Stimulated activated CD8-positive, alpha-beta memory T cell treated with anti-CD3 and anti-CD28 coated beads, Interleukin-4, amount 100 ng/mL, for 1 hour (primary cell): ENCODE measurements at places on chromosomes 16 and 17.

DNA sequence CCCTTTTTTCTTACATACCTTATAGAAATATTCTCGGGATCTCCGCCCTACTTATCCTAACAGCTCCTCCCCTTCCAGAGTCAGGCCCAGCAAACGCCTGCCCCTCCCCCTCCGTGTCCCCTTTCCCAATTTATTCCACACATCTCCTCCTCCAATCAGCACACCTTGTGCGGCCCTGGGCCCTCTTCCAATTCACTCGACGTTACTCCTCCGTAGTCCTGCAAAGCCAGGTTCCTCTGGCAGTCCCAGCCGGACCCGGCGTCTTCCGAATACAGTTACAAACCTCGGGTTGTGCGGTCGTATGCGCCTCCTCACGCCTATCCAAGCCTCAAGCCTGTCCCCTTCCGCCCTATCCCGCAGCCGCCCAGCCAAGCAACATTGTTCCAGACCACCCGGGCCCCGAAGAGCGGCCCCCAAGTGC lies 677 bp downstream of the CBX1 start:
- no peak for DNase-seq

DNA sequence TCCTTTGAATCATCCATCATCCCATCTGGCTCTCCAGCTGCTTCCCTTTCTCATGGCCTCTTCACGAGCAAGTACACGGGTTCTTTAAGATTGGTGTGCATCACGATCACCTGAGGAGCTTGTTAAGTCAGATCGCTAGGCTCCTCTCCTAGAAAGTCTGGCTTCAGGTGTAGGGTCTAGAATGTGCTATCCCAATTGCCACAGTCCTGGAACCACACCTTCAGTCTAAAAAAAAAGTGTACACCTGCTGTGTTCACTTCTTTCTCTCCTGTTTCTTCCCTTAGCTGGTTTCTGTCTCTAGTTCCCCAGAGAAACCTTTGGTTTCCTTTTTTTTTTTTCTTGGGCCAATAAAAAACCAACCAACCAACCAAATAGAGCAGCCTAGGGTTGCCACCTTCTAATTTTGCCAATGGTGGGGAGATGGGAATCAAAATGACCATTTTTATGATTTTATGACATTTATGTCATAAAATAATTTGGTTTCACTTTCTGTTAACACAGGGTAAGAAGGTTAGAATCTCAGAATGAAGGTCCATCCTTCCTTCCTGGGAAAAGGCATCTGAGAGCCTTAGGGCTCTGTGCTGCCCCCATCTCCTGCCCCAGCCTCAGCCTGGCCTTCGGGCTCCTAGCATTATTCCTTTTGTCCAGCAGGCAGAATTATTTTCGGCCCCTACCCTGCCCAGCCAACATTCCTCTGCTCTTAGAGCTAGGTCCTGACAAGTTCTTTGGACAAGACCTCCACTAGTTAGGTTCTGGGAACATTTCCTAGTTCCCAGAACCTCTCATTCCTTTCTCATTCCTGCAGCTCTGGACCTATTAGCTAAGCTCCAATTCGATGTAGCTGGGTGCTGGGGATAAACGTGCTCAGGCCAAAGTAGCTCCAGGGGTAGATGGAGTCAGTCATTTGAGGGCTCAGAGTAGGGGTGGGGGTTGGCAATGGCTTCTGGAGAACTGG lies 1.9 kb upstream of the GGT6 start:
- no peak for DNase-seq

DNA sequence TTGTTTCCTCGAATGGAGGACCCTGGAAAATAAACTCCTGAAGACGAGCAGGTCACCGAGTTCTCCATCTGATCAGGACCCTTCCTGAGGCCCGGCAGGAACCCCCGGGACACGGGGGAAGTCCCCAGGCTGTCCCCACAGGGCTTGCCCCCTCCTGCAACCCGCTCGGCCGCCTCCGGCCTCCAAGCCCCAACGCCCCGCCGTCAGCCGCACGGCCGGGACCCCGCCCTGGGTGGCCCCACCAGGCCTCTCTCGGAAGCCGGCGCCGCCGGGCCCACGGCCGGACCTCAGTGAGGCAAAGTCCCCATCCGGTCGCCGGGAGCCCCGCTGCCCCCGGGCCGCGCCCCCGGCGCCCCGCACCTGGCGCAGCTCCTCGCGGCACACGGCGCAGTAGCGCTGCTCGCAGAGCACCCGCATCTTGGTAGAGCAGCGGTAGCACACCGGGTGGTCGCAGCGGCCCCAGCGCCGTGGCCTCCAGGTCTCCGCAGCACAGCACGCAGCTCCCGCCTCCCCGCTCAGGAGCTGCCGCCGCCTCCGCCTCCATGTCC lies 383 bp downstream of the ZNF598 start:
- no peak for DNase-seq

DNA sequence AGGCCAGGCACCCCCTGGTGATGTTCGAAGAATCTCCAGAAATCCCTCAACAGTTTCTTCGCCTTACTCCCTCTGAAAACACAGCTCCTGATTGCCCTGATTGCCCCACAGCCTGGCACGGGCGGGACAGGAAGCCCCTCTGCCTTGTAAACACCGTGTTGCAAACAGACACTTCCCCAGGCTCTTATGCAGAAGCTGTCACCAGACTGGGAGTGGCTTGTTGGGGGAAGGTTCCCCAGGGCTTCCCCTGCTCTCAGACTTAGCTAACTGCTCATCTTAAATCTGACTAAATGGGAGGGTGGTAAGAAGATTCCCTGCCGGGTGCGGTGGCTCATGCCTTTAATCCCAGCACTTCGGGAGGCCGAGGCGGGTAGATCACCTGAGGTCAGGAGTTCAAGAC lies 11.2 kb downstream of the PIK3R5 start:
- DNase-seq = no peak

DNA sequence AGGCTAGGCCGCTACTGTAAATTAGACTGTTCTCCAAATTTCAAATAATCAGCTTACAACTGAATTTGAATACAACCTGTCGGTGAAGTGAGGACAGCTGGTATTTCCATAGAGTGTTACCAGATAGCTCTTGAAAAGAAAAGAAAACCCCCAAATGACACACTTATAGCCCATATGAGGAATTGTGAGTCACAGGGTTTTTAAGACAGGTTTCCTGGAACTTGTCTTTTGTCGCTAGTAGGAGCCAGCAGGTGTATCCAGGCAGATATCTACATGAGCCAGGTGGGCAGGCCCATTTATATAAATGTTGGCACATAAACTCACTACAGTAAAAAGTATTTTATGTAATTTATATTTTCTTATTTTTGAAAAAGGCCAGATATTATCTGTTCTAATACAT lies 24.0 kb downstream of the TNRC6A start:
- DNase-seq = no peak

DNA sequence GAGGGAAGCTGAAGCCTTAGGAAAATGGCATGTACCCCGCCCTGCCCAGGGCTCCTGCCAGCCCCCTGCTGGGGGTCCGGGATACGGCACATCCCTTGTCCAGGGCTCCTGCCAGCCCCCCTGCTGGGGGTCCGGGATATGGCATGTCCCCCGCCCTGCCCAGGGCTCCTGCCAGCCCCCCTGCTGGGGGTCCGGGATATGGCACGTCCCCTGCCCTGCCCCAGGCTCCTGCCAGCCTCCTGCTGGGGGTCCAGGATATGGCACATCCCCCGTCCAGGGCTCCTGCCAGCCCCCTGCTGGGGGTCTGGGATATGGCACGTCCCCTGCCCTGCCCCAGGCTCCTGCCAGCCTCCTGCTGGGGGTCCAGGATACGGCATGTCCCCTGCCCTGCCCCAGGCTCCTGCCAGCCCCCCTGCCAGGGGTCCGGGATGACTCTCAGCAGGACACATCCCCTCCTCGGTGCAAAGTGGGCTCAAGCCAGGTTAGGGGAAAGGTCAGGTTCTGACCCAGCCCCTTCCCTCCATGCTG lies 43.2 kb downstream of the RPH3AL start:
- DNase-seq = no peak

GRCh38 chr17:6677158-6677831 lies 25.7 kb downstream of the C17orf100 start:
- no peak for DNase-seq

GRCh38 chr16:79628988-79629387 lies 28.5 kb upstream of the MAF start:
- no peak for DNase-seq

DNA sequence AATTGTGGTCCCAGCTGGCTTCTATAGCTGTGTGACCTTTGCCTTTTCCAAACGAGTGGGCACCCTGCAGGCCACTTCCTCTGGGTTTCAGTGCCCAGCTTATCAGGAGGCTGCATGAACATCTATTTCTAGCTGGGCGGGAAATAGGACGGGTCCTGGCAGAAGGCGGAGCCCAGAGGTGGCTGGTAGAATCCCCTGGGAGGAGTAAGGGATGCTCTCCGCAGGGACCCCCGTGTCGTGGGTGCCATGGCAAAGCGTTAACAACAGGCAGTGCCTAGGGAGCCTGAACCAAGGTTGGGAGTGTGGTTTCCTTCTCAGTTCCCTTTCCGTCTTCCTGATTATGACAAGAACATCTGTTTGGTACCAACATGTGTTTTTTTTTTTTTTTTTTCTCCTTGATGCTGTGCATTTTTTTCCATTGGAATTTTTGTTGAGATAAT lies 58.2 kb downstream of the PLCG2 start:
- no peak for DNase-seq

DNA sequence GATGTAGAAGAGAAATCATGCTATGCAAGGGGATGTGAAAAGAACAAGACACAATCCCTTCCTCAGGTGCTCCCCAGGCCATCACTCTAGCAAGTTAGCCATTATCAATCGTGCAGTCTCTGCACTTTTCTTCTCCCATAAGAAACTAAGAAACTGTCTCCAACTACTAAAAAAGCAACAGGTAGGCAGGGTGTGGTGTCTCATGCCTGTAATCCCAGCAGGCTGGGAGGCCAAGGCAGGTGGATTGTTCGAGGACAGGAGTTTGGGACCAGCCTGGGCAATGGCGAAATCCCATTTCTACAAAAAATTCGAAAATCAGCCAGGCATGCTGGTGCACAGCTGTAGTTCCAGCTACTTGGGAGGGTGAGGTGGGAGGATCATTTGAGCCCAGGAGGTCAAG lies 13.8 kb downstream of the PARN start:
- DNase-seq = no peak

DNA sequence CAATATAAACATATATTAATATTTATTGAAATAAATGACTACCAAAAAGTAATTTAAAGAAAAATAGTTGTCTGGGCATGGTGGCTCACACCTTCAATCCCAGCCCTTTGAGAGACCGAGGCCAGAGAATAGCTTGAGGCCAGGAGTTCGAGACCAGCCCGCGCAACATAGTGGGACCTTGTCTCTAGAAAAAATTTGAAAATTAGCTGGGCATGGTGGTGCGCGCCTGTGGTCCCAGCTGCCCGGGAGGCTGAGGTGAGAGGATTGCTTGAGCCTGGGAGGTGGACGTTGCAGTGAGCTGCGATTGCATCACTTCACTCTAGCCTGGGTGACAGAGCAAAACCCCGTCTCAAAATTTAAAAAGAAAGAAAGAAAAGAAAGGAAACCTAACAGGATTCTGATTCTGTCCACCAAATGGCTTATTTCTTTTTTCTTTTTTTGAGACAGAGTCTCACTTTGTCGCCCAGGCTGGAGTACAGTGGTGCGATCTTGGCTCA lies 3.4 kb upstream of the BPTF start:
- no peak for DNase-seq

DNA sequence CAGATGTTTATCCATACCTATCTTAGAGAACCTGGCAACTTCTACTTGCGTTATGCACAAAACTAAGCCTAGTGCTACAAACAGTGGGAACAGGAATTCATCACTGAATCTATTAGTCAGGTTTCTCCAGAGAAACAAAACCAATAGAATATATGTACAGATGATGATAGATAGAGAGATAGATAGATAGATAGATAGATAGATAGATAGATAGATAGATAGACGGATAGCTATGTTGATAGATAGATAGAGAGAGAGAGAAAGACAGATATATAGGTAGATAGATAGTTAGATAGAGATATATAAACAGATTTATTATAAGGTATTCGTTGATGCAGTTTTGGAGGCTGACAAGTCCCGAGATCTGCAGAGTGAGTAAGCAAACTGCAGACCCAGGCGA lies 495.6 kb downstream of the TMEM114 start:
- no peak for DNase-seq

- DNase-seq = no peak
Observed at GRCh38 chr17:37535906-37536305, 46.2 kb downstream of the DUSP14 start.

DNA sequence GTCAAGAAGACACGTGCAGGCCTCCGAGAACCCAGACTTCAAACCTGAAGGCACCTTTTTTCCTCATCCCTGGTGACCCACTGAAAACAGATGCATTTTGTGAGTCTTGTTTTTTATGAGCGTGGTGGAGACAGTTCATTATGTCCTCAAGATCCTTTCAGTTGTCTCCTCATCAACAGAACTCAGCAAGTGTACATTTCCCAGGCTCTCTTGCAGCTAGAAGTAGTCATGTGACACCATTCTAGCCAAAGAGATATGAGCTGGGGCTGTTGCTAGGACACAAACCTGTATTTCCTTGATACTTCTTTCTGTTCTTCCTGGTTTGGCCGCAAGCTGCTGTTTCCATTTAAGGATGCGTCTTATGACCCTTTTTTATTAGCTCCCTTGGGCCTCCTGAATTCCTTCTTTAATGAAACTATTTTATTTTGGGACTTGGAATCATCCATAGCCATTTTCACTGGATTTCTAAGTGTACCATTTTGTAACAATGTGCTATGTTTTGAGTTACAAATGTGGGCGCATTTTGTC lies 135.7 kb upstream of the FOXF1 start:
- no peak for DNase-seq

DNA sequence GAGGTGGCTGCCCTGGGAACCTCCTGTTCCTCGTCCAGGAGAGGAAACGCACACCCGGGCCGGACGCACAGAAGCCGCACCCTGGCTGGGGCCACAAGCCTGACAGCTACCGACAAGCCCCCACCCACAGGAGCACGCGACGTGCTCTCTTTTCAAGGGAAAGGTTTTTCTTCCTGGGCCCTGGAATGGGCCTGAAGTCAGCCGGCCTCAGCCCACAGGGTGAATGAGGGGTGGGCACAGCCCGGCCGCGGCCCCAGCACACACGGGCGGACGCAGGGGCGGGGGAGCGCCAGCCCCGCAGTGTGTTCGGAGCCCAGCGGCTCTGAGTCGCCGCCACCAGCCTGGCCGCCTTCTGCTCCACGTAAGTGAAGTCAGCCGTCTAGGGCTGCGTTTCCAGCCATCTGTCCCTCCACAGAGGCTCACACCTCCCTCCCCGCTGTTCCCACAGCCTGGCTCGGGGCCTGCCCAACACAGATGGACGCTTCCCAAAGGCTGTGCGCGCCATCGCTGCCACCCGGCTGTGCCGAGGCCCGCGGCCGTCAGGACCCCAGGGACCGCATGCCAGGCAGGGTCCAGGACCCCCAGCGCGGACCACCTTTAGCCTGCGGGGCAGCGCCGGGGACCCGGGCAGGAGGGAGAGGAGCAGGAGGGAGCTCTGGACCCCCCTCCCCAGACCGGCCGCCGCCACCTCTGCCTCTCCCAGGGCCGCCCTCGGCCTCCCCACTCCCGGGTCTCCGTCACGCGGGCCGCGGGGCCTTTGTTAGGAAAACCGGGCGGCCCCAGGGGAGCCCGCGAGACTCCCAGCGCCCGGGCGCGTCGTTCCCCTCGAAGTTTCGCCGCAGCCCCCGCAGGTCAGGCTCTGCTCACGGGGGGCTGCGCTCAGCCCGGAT lies 36.8 kb downstream of the CBFA2T3 start:
- DNase-seq = no peak

- DNase-seq = no peak
Observed at GRCh38 chr16:60989592-60989991, 1046.6 kb downstream of the CDH8 start.

- DNase-seq = no peak
Observed at GRCh38 chr17:79163071-79163470, 88.4 kb downstream of the ENGASE start.

- no peak for DNase-seq
Observed at GRCh38 chr17:31339906-31340661, 18.7 kb upstream of the EVI2A start.

GRCh38 chr17:18167421-18167820 lies 16.2 kb upstream of the ALKBH5 start:
- no peak for DNase-seq
